ENCODE measurements at places on chromosomes 13 and 19.

DNA sequence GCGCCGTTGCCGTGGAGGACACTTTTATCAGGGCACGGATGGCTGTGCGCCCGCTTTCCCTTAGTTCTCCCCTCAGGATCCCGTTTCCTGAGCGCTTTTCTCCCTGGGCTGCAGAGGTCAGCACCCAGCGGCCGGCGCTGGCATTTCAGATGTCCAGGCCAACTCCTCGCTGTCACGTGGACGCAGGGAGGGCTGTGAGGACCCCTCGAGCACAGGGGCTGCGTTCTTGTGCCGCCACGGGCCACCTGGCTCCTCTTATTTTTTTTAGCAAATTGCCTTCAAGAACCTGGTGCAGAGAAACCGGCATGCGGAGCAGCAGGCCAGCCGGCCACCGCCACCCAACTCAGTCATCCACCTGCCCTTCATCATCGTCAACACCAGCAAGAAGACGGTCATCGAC lies 22.3 kb downstream of the ATP4B start:
- DNase-seq, result no peak

GRCh38 chr13:21297447-21297846 lies 121.0 kb downstream of the MRPL57 start:
- DNase-seq, result no peak

DNA sequence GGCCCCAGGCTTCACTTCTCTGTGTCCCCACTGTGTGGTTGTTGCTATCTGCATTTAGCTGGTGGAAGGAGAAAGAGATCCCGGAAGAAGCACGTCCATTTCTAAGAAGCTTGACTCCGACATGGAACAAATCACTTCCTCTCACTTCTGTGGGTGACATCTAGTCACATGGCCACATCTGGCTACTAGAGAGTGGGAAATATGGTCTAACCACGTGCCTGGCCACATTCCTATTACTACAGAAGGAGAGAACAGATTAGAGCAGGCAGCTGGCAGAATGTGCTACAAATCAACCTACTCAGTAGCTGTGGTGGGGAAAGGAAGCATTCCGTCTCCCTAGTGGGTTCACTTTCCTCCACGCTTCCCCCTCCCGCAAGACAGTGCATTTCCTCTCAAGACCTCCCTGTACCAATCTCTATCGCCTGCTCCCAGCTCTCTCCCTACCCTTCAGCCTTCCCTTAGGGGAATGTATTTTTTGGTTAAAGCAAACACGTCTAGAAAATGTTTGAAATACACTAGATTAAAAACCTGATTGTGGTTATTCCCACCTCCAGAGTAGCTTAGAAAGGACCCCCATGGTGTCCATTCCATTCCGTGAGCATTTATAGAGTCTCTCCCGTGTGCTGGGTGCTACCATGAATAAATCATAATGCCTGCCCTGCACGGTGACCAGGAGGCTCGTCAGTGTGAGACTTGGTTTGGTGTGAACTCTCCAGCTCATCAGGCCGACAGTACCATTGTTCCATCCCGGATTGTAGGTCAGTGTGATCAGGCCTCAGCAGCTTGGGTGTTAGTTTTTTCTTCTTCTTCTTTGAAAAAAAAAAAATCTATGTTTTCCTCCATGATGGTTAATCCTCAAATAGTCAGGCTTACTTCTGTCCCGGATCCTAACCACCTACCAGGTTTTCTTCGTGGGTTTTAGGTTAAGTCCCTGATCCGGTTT lies 8.0 kb upstream of the AMER2 start:
- no peak for DNase-seq

GRCh38 chr13:32726374-32727037 lies 140.3 kb downstream of the PDS5B start:
- DNase-seq, result no peak

DNA sequence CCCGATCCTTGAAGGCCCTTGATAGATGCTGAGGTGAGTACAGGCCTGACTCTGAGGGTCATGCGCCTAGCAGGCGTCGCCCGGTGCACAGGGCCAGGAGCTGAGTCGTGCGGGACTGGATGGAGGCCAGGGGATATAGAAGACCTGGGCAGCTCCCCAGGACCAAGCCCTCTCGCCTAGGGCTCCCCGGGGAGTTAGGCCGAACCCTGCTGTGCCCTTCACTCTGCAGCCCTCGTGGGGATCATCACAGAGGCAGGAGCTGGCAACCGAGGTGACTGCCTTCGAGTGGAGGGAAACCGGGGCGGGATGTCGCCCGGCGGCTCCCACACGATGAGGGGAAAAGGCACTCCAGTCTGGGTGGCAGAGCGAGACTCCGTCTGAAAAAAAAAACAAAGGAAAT lies 11.7 kb downstream of the CSNK1G2 start:
- no peak for DNase-seq

DNA sequence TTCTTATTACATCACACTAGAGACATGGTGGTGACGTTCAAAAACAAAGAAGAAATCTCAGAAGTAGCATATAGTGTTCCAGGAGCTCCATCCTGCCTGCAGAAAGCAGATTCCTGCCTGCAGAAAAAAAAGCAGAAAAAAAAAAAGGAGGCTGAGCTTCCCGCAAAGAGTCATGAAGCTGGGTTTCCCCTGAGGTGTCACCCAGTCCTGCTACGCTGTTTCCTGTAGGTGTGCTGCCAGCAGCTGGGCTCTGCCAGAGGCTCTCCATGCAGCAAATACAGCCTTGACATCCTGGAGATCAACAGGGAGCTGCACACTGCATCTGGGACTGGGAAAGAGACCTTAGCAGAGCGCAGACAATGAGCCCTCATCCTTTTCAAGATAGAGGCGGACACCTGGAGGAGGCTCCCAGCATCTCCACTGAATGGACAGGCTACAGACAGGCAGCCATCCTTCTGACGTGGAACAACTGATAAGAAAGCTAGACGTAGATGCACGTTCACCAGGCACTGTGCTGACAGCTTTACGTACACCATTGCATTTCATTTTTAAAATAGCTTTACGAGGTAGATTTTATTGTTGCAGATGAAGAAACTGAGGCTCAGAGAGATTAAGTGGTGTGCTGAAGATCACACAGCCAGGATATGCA lies 350.9 kb downstream of the FOXO1 start:
- DNase-seq, result peak; percentile 56

DNA sequence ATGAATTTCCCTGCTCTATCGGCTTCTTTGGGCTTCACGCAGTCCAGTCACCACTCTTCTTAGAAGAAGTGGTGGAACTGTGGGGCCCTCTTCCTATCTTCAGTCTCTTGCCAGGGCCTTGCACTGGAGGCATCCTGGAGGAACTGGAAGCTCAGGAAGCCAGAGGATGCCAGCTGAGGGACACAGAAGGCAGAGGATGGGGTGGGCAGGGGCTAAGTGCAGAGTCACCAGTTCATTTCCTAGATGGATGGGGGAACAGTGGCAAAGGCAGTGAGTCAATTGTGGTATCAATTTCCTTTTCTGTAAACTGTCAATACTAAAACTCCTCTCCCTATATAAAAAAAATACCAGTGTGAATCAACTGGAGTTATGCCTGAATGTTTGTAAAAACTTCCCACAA lies 419.7 kb downstream of the KLF12 start:
- DNase-seq, result no peak

- DNase-seq, result no peak
Measured at GRCh38 chr13:74768521-74769085, 634.4 kb upstream of the KLF12 start.

GRCh38 chr13:41917641-41918040 lies 43.3 kb downstream of the VWA8 start:
- no peak for DNase-seq

GRCh38 chr13:46640843-46641242 lies 87.9 kb downstream of the LRCH1 start:
- peak; percentile 39 for DNase-seq

DNA sequence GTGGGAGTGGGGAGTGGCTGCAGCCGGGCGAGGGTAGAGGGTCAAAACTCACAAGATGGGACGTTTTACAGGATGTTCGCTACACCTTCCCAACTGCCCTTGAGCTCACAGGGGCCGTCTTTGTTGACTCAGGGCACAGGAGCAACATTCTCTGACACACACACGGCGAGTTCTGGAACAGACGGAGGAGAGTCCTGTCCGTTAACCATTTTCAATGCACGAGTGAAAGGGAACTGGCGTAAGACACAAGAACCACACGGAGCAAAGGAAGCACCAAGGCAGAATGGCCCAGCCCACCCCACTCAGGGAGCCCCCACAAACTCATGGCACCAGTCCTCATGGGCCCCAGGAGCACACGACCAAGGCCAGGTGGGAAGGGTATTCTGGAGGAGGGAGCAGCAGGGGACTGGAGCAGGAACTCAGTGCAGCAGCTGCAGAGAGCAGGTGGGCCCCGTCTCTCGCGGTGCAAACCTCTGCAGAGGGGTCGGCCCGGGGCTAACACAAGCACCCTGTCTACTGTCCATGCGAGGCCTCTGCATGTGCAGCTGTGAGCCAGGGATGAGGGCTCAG lies 37.9 kb upstream of the ISYNA1 start:
- no peak for DNase-seq
